Activated T-cell treated with anti-CD3 and anti-CD28 coated beads, Interleukin-2, amount 50 U/mL, for 4 hours (primary cell): ENCODE measurements at places on chromosomes 3 and 15. TPM values are rescaled to one million over a fixed set of nuclear protein-coding genes. Genes with fewer than 3 reads are reported as not detected.

- no peak for DNase-seq
These were observed 20.6 kb downstream of the UBE3A start for GRCh38 chr15:25418202-25418601.

The GPR171 gene
- 75.3 TPM for total RNA-seq

The ROPN1 gene
- total RNA-seq, result not detected

GRCh38 chr3:181486141-181486885 is 225.4 kb upstream of the SOX2 start:
- no peak for DNase-seq

The CLDN16 gene
- not detected for total RNA-seq

DNA sequence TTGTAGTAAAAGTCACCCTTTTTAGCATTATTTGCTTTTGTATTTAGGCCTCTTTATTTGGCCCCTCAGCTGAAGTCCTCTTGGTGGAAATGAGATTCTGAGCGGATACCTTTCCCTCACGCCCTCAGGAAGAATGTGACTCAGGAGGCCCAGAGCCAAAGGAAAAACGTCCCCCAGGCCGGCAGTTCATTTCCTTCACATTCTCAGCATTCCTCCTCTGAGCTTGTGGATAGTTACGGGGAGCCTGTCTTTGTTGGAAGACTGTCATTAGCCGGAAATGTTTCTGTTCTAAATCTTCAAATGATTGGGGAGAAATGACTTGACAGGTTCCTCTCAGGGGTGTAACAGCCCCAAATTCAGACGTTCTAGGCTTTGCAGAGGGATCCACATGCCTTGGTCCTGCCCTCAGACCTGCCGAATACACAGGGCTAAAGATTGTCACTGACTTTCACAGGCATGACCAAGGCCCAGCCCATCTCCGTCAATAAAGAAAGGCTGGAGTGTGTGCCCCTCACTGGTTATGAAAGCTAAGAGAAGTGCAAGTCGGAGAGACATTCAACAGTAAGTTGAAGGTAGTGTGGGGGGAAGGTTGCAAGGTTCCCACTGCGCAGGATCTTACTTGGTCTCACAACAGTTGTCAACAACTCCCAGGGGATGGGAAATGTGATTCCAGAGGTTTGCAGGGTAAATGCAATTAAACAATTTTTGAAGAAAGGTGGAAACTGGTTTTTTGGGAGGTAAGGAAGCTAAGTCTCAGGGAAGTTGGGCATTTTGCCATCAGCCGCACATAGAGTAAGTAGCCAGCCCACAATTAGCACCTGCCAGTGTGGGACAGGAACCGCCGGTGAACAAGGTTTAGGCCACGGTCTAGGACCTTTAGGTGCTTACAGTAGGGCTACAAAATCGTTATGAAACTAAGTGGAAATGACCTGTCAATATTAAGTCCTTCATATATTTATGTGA is 39.7 kb upstream of the MYZAP start:
- no peak for DNase-seq

- no peak for DNase-seq
These were observed 48.8 kb downstream of the SENP7 start for GRCh38 chr3:101464235-101464634.

GRCh38 chr3:43755516-43756200 is 64.9 kb downstream of the ABHD5 start:
- DNase-seq, result no peak

DNA sequence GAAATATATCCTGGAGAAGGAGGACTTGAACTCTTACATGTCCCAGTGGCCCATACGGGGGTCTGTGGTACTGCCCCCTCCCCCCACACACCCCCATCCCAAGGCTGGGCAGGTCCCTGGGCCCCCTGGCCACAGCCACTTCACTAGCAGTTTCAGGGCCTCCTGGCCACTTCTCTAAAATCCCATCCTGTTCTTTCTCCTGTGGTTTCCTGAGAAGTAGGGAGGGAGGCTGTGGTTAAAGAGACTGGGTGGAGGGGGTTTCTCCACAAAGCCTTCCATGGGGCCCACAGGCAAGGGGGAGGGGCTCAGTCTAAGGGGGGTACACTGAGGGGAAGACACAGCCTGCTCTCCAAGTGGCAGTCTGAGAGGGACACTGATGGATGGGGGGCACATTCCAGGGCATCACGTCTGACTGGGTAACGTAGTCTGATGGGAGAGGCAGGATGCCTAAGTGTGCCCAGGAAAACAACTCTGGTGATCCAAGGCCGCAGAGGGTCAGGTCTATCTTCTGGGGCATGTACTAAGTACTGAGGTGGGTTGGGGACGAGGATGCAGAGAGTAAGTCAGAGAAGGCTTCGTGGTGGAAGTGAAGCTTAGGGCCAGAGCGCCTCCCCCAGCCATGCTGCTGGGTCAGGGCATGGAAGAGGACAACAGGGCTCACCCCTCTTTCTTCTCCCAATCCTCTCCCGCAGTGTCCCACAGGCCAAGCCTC is 48.0 kb upstream of the C15orf39 start:
- DNase-seq, result no peak

- DNase-seq, result no peak
These were observed 2.9 kb upstream of the TFG start for GRCh38 chr3:100706365-100706764.

The FETUB gene
- not detected for total RNA-seq

- no peak for DNase-seq
These were observed 50.3 kb downstream of the SHQ1 start for GRCh38 chr3:72797773-72798543.

DNA sequence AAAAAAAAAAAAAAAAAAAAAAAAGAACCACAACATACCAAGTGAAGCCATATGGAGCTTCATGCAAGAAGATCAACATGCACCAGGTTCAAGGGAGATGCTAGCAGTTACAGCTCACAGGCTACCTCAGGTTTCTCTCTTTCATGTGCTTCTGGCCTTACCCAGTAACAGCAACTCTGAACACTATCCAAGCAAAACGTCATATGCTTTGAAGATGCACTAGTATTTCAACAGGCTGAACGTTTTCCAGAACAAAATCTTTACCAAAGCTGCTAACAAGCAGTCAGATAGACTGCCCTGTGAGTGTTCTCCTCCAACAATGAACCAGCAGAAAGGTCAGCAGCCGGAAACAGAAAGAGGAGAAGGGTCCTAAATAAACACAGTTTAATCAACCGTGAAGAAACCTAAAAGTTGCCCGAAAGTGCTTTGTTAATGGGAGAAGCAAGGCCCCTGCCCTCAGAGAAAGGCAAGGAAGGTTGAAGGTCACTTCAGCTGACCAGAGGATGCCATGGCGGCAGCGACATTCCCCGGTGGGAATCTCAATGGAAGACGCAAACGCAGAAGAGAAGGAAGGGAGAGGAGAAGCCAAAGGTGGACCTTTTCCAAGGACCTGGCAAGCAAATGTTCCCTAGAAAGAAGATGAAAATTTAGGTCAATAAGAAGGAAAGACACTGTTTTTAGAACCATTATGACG is 80.1 kb downstream of the CCNL1 start:
- DNase-seq, result no peak

- DNase-seq, result no peak
These were observed 54.0 kb upstream of the EIF5A2 start for GRCh38 chr3:170962411-170962810.

The IL17RD gene
- 0.05 TPM for total RNA-seq

The TERC gene
- total RNA-seq, result 38.7 TPM

The NEK4 gene
- 36.9 TPM for total RNA-seq

GRCh38 chr3:168233001-168233400 is 137.3 kb upstream of the GOLIM4 start:
- DNase-seq, result no peak

DNA sequence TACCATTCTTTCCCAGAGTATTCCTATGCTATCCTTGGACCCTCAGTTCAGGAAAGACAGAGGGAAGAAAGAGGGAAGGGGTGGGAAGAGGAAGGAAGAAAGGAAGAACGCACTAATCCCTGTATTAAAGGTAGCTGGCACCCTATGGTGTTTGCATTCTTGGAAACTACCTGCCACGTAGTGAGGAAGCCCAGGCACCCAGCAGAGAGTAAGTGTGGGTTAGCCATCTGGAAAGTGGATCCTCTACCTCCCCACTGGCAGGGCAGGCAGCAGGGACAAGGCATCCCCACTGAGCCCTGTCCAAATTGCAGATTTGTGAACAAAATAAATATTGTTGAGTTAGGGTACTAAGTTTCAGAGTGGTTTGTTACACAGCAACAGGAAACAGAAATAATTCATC is 8.8 kb downstream of the RBP1 start:
- no peak for DNase-seq

DNA sequence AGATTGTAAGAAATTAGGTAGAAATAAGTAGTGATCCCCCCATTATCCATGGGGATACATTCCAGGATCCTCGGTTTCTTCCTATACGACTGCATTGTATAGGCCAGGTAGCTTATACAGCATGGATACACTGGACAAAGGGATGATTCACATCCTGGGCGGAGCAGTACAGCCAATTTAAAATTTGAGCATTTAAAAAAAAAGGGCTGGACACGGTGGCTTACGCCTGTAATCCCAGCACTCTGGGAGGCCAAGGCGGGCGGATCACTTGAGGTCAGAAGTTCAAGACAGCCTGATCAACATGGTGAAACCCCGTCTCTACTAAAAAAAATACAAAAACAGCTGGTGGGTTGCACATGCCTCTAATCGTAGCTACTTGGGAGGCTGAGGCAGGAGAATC is 976 bp upstream of the ARGFX start:
- DNase-seq, result no peak

GRCh38 chr3:182760576-182761164 is 32.6 kb upstream of the ATP11B start:
- DNase-seq, result no peak

DNA sequence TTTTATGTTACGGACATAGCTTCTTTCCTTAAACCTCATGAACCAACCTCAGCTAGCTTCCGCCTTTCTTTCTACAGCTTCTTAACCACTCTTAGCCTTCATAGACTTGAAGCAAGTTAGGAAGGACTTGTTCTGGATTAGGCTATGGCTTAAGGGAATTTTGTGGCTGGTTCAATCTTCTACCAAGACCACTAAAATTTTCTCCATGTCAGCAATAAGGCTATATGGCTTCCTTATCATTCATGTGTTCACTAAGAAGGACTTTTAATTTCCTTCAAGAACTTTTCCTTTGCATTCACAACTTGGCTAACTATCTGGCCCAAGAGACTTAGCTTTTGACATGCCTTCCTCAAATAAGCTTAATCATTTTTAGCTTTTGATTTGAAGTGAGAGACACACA is 24.5 kb downstream of the CCPG1 start:
- no peak for DNase-seq

GRCh38 chr15:62456011-62456920 is 291.2 kb upstream of the C2CD4B start:
- no peak for DNase-seq

The TUSC7 gene
- total RNA-seq, result not detected

DNA sequence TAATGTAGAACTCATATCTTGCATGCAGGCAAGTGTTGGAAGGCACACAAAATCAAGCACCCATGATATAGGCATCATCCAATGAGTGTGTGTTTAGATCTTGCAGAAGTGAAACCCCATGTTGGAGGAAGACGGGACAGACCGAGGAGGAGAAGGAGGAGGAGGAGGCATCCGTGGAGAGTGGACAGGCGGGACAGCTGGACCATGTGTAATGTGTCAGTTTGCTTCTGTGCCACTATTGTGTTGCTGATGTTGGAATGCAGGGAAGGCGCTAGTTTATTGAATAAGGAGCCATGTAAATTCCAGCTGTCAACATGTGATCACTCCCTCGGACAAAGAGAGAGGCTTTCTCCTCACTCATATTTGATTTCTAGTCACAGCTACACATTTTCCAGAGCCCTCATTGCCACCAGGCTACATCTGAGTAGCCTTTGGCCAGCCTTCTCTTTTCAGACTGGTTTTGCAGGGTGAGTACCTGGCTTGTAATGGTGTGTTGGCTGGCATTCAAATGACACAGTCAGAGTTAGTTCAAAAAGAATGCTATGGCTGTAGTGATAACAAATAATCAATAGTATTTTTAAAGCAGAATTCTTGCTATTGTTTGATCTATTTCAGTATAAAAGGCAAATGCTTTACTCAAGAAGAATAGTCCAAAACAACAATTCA is 1037.6 kb upstream of the NR2F2 start:
- no peak for DNase-seq

GRCh38 chr3:42036483-42036823 is 54.7 kb upstream of the TRAK1 start:
- no peak for DNase-seq

DNA sequence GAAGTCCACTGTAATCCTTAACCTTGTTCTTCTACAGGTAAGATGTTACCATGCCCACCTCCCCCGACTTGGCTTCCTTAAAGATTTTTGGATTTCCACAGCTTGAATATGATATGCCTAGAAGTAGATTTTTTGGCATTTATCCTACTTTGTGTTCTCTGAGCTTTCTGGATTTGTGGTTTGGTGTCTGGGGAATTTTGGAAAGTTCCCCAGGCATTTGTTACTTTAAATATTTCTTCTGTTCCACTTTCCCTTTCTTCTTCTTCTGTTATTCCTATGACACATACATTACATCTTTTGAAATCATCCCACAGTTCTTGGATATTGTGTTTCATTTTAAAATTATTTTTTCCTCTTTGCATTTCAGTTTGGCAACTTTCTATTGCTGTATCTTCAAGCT is 122.1 kb upstream of the TMEM108 start:
- DNase-seq, result no peak

The RHCG gene
- not detected for total RNA-seq

The RPL29 gene
- total RNA-seq, result 1,841 TPM

The MELTF gene
- total RNA-seq, result 0.79 TPM

DNA sequence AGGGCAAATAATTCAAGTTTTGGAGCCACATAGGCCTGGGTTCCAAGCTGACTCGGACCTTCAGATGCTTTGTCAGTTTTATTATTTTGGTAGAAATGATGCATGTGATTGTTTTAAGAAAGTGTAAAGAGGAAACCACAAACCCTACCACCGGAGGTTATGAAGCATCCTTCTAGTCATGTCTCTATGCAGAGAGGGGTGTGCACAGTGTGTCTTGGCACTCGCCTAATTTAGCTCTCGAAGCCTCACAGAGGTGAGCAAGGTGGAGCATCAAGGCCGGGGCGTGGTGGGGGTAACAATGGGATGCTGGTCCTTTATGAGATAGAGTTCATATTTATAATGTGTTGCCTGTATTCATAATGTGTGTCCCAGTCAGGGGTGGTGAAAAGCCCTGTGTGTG is 63.7 kb upstream of the SMAD6 start:
- DNase-seq, result no peak

The ITPKA gene
- 0.27 TPM for total RNA-seq

GRCh38 chr15:65530318-65531111 is at the start of gene HACD3:
TSS of gene HACD3 (plus strand) at chr15:65530463. CDS start at chr15:65530632, 169 bp downstream.
- DNase-seq, result peak; percentile 90

DNA sequence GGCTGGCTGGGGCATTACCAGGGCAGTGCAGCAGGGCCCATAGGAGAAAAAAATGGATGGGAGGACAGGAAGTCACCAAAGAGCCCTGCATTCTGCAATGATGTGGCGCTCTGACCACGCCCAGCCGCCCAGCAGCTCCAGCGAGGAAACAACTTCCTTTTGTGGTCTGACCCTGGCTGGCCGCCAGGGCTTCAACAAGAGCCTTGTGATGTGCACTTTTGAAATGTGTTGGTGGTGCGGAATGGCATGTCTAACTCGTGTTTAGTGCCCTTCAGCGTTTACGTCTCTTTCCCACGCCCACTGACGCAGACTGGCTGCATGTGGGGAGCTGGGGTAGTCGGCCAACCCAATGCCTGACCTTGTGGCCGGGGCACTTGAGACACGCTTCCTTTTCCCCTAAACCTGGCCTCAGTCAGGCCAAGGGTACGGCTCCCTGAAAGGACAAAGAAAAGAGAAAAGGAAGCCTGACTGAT is 81.9 kb upstream of the CTNNB1 start:
- peak; percentile 63 for DNase-seq

The PCOLCE2 gene
- total RNA-seq, result 0.21 TPM

The CLDN1 gene
- total RNA-seq, result 0.43 TPM
